ENCODE measurements at places on chromosomes 5 and 9.

DNA sequence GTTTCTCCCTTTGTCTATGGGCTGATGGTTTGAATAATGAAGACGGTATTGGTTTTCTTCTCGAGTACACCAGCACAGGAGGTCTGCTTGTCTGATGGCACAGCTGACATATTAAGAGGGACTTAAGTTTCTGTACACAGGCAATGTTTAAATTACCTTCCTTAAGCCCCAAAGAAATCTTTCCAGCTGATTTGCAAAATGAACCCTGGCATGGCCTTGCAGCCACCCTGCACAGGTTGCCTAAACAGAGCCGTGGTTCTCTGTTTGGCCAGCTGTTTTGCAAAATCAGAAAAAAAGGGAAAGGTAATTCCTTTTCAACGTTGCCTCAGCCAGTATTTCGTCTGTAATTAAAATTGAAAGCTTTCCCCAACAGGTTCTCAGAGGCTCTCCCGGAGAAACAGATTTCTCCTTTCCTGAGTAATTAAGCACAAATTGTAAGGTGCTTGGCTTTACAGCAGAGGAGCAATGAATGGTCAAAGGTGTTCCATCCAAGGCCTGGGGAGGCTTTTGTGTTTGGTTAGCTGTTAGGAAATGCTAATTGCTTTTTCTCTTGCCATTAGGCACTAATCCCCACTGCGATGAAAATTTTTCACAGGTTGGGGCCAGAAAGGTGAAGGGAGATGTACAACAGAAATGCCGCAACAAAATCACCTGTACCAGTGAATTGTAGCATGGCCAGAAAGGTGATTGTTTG lies 138.9 kb downstream of the RASEF start:
- no peak for DNase-seq

- DNase-seq, result no peak
These were observed 14.9 kb upstream of the QSOX2 start for GRCh38 chr9:136260521-136260920.

GRCh38 chr9:75930730-75931321 lies 40.4 kb downstream of the PCSK5 start:
- DNase-seq, result no peak

- peak; percentile 55 for DNase-seq
These were observed 37.8 kb downstream of the PRELID2 start for GRCh38 chr5:145797336-145797735.

DNA sequence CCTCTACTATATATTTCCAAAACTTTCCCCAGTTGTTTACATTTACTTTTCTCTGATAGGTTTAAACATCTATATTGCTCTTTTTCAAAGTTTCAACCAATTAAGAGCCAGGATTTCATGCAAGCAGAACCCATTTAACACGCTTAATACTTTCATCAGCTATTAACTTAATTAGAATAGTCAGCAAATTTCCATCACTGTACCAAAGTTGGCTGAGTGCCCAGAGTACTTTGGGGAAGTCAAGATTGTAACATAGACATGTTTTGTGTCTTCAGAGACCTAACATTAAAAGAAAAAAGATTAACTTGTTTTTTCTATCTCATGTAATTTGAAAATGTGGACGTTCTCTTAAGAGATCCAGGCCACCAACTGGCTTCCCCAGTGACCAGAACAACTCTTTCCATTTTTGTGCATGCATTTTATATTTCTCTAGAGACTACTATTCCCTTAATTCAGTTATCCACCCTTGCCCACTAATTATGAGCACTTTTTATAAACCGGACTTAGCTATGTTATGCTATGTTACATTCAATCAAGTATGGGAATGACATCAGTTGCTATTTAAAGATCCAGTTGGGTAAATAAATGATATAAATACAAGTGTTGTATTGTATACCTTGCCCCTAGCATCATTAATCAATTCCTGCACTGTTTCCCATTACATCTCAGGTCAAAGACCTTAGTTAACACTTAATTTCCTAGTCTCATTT lies 478.1 kb upstream of the NMUR2 start:
- DNase-seq, result no peak

DNA sequence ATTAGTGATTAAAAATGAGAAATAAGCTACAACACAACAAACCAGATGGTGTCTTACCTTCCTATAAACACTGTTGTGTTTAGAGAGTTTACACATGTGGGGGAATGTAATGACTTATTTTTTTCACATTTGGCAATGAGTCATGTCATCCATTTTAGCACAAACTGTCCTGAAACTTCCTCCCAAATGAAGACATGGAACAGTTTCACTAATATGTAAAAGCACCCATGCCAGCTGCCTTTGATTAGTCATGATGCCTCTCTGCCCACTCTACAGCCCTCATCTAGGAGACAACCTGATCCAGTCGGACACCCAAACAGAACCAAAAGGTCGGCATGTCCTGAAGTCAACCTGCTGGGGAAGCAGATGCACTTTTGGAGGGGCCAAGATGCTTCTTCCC lies 98.2 kb downstream of the SEMA5A start:
- no peak for DNase-seq

DNA sequence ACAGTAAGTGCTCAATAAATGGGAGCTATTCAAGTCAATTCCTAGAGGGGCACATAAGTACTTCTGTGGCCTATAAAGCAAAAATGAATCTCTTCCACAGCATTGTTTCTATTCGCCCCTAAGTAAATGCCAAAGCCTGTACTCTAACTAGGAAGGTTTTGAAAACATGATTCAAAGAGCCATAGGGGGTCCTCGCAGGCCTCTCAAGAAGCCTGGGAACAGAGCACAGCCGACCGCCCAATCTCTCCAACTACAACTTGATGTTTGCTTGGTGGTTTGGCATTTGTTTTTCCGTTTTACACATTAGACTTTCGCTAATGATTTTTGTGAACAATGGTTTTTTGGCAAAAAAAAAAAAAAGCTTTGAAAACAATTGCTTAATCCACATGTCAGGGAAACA lies 19.4 kb downstream of the EFNA5 start:
- no peak for DNase-seq

DNA sequence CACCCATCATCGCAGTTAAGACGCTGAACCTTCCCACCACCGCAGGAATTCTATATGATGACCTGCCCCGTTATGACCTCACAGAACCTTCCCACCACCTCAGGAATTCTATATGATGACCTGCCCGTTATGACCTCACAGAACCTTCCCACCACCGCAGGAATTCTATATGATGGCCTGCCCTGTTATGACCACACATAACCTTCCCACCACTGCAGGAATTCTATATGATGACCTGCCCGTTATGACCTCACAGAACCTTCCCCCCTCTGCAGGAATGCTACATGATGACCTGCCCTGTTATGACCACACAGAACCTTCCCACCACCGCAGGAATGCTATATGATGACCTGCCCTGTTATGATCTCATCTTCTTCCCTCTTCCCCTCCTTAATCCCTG lies 64.3 kb downstream of the IRX1 start:
- peak; percentile 47 for DNase-seq

DNA sequence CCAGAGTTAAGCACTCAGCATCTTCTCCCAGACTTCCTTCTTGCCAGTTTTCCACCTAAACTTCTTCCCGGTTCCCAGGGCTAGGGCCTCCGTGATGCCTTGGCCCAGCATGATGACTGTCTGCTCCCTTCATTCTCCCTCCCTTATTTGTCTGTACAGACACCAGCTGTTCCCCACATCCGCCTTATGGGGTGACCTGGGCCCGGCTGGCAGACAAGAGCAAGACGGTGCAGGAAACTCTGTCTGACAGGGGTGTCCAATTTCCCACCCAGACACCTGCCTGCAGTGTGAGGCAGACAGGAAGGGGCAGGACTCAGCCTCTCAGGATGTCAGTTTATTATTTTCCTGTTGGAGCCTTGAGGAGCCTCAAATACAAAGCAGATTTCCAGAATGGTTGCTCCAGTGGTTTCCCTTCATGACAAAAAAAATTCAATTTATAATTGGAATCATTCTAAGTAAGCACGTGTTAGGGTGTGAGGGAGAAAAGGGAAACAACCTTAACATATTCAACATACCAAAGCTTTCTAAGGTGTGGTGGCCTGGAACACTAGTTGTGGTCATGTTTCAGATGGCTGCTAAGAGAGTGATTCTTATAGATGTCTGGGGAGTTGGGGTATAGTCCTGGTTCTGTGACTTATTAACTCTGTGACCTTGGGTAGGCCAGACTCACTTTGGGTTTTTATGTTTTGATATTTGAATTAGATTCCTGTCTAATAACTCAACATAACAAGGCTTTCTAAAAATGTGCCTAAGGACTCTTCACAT lies 234.5 kb downstream of the PAPPA start:
- no peak for DNase-seq

- no peak for DNase-seq
These were observed 85.7 kb downstream of the FREM1 start for GRCh38 chr9:14824481-14824880.

DNA sequence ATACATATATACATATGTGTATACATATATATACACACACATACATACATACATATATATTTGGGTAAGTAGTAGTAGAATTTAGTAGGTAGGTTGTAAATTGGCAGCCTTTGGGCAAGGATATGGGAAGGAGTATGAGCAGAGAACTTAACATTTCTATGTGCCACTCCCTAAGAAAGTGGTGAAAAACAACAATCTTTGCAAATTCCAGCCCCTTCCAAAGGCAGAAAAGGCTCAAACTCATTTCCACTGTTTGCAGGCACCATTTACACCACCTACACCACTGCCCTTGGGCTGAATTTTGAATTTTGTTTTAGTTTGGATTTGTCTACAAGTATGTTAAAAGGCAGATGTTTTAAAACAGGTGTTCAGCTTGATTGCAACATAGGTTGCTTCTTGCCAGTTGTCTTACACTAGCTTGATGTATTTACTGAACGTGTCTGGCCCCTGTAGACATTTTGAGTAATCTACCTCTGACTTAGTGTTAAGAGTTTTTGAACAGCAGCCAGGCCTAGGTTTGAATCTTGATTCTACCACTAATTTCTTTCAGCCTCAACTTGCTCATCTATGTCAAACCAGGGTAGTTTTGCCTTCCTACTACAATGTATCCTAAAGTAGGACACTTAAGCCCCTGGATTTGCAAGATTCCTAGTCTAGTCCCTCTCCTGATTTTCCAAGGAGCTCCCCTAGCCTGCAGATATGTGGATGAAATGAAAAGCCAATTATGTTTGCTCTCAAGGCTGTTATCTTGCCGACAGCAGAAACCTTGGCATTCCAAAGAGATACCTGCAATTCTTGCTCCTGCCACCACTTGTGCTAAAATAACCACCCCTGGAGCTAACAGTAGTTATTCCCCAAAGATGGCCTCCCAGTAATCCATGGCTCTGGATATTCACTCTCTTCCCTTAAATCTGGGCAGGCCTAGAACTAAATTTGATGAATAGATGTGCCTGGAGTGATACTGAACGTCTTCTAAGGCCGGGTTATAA lies 156.2 kb upstream of the SLC44A1 start:
- DNase-seq, result no peak

DNA sequence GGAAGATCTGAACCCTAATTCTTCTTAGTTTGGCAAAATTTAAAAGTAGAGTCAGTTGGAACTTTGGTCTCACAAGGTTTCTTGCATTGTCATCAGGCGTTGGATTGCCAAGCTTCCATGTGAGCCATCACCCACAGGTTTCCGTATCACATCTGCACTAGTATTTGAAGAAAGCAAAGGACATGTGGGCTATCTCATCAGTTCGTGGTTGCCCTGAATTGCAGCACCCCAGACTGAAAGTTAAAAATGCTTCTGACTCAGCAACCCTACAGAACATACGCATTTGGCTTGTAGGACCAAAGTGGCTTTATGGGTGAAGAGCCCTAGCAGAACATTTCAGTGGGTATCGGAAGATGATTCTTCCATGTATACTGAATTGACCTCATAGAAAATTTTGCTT lies 358.0 kb downstream of the ENC1 start:
- DNase-seq, result no peak

DNA sequence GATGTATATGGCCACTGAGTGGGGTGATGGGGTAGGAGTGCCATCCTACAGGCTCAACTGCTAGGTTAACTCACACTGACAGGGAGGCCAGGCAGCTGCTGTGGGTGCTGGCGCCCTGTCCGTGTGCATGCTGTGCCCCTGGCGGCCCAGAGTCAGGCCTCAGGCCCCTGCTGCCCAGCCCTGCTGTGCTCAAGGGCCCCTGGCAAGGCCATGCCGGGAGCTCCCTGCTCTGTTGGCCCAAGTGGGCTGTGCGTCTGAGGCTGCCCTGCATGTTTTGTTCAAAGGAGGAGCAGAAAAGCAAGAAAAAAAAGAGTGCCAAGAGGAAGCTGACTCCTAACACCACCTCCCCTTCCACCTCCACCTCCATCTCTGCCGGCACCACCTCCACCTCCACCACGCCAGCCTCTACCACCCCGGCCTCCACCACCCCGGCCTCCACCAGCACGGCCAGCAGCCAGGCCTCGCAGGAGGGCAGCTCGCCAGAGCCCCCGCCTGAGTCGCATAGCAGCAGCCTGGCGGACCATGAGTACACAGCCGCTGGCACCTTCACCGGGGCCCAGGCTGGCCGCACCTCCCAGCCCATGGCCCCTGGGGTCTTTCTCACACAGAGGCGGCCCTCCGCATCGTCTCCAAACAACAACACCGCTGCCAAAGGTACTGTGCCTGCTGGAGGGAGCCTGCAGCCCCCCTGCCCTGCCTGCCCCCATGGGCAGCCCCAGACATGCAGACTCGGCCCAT lies 100.1 kb downstream of the PHF2 start:
- DNase-seq, result no peak

DNA sequence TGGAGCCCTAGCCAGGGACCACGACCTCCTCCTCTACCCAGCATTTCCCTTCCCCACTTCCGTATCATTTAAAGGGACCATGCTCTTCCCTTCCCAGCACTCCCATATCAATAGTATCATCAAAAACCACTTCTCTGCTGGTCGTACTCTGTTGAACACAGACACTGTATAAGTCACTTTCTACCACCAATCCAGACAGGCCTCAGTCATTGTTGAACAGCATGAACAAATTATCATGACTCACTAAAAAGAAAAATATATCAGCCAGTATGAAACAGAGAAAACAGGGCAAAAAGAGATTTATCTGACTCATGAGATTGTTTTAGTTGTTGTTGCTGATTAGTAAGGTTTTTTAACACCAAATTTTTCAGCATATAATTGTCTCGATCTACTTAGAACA lies 89.8 kb downstream of the CDKN2A start:
- DNase-seq, result no peak

DNA sequence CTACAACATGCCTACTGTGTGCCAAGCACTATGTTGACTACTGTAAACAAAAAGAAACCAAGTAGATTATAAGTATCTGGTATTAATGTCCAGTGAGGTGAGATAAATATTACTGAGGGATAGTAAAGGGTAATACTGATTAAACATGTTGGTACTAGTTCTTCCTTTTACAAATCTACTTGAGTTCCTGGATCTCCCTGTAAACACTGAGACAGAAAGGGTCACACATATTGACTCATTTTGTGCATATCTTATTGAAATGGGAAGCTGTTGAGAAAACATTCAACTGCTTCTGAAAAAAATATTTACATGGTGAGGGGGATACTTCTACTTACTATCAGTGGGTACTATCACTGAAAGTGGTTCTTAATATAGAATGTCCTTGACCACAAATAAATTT lies 24.3 kb downstream of the EFNA5 start:
- no peak for DNase-seq
